ENCODE measurements at places on chromosomes 7 and 10.

GRCh38 chr10:1020460-1020859, 5.2 kb downstream of the IDI2 start:
- no peak for DNase-seq

DNA sequence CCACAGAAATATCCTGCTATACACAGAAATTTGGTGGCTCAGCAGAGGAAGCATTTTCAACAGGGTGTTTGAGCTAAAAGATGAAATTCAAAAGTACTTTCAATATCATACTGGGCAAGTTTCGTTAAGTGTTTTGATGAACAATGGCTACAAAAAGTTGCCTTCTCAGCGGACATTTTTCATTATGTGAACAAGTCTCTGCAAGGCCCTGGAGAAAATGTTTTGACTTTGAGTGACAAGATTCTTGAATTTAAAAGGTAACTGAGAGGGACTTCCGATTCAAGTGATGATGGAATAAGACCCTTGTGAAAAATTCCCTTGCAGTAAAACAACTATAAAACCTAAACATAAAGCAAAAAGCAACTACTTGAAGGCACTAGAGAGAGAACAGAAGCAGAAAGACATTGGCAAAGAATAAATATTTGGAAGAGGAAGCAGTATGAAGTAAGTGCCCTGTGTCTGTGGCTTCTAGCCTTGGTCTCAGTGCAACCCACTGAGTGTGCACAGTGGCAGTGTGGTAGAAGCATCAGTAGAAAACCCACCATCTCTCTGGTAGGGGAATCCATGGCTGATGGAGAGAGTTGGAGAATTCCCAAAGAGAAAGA, 62.5 kb upstream of the NAMPT start:
- DNase-seq, result no peak

- DNase-seq, result no peak
Measured at GRCh38 chr10:103175580-103176285, 17.3 kb downstream of the NT5C2 start.

GRCh38 chr7:151379193-151379520, 30.7 kb downstream of the WDR86 start:
- DNase-seq, result no peak

DNA sequence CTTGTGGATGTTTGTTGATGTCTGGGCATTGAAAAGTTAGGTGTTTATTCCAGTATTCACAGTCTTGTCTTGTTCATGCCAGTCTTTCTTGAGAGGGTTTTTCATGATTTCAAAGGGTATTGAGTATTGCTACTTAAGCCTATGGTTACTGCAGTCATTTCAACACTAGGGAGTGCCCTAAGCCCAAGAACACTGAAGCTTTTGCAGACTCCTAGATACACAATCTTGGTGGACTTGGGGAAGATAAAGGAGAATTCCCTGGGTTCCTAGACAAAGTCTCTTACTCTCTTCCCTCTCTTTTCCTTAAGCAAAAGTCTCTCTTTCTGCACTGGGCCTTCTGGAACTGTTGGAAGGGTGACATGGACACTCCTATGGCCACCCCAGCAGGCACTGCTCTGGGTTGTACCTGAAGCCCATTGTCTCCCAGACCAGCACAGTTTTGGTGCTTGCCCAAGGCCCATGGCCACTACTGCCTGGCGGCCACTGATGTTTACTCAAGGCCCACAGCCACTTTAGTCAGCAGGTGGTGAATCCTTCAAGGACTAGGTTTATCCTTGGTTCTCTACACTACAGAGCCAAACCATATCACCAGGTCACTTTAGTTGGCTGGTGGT, 24.9 kb downstream of the SAMD9 start:
- no peak for DNase-seq

GRCh38 chr10:114631090-114631665, 26.9 kb downstream of the ABLIM1 start:
- peak; percentile 22 for DNase-seq

DNA sequence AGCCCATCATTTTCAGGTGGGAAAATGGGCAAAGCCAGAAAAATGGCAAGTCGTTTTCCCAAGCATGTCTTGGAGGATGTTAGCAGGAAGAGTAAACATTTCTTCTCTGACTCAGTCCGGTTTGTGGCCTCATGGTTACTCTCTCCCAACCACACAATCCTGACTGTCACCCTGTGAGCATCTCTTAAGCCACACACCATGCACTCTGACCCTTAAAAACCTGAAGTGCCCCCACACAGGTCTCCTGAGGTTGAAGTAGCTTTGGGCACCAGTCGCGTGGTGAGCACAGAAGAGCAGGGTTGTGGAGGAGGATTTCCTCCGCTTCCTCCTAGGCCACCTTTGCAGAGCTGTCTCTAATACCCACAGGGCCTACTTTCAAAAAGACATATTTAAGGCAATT, 387.3 kb upstream of the NPVF start:
- DNase-seq, result no peak

GRCh38 chr10:132306864-132307751, 642 bp downstream of the STK32C start:
- DNase-seq, result peak; percentile 83

DNA sequence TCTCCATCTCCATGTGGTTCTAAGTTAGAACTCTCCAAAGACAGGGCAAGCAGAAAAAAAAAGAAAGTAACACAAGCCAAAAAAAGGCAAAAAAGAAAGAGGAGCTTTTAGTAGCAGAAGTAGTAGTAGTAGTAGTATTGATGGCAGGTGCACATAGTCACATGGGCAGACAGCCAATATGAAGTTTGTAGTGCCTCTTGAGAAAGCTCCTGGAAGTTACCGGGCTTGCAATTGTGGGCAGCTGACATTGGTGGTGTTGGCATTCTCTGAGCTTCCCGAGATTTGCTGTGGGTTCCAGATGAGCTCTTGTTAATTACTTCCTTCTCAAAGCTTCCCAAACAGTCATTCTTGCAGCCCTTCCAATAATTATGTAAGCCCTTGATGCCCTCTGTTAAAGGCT, 1128.5 kb downstream of the TYW1 start:
- DNase-seq, result no peak

- DNase-seq, result peak; percentile 45
Measured at GRCh38 chr10:111360260-111360925, 283.6 kb downstream of the ADRA2A start.

DNA sequence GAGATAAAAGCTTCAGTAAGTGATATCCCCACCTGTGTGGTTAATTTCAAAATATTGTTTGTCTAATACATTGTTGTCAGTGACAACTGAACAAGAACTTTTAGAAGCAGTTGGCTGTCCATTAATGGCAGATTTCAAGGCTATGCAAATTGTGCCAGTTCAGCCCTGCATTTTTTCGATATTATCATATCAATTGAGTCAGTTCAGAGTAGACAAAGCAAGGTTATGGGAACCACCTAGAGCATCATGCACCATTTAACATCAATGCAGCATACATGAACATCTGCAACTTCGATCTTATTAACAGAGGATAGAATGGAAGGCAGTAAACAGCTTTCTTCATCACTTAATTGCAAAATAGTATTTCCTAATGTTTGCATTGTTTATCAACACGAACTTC, 180.7 kb upstream of the KAT6B start:
- no peak for DNase-seq

GRCh38 chr10:97123765-97124164, 62.0 kb downstream of the SLIT1 start:
- no peak for DNase-seq

GRCh38 chr7:79298145-79298760, 155.2 kb downstream of the MAGI2 start:
- DNase-seq, result peak; percentile 55

DNA sequence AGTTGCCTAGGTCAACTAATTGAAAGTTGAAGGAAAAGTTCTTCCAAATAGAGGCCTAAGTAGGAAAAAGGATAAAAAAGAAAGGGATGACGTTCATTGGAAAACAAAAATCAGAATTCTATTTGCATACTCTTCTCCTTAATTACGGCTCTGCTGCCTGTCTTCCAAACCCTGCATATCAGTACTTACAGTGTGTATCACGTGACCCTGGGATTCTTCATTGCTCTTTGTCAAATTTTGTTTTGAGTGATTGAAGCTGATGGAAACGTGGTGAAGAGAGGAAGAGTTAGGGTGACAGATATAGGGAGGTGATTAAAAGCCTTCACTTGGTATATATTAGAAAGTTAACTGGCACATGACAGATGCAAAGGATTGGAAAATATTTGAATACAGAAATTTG, 97.9 kb downstream of the ZNF92 start:
- DNase-seq, result no peak

DNA sequence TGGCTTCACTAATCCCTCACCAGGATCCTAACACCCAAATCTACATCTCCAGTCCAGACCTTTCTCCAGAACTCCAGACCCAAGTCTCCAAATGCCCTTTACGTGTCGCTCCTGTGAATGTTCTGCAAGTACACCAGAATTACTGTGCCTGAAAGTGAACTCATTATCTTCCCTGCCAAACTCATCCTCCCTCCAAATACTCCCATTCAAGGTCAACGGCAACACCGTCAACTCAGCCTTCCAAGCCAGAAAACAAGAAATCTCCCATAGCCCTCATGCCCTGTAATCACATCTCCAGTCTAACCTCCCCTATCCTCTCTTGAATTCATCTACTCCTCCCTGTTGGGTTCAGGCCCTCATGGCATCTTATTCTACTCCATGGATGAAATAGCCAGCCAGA, 12.3 kb downstream of the CREB3L2 start:
- DNase-seq, result no peak

GRCh38 chr10:43160046-43160920, 22.0 kb downstream of the CSGALNACT2 start:
- DNase-seq, result no peak

DNA sequence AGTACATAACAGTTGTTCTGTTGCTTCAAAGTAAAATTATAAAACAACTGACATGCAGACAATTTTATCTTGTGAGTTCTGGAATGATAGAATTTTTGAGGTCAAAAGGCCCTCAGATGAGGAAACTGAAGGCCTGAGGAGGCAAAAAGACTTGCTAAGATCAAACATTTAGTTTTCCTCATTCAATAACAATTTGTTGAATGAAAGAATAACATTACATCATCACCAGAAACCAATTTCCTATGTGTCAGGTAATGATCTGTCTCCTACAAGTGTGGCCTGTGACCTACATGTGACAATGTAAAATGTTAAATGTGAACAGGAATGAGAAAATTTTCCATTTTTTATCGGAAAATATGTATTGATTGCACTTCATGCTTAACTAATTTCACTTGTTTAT, 16.6 kb upstream of the ASB4 start:
- no peak for DNase-seq

DNA sequence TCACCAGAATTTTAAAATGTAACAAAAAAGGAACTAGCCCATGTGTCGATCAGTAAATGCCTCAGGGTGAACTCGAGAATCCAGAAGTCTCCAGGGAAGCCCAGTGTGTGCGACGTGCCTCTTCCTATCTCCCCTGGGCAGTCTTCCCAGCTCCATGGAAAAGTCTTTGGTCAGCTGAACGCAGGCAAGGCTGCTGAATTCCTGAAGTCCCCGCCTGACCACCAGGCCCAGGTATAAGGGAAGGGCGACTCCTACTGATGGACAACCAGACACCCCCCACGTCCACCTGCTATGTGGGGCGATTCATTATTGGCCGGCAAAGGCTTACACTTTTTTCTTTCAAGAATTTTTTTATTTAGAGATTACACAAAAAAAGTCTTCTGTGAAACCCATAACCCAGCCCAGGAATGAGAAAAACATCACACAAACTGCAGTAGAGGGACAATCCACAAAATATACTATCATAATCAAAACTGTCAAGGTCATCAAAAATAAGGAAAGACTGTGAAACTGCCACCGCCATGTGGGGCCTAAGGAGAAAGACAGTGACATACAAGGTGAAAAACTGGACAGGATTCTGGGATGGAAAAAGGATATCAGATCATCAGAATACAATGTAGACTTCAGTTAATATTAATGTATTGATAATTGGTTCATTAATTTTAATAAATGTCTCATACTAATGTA, 93.5 kb downstream of the CTBP2 start:
- DNase-seq, result no peak

GRCh38 chr7:90412458-90413184, 9.4 kb downstream of the CLDN12 start:
- DNase-seq, result peak; percentile 30

- no peak for DNase-seq
Measured at GRCh38 chr7:66092654-66093053, 17.0 kb downstream of the ASL start.

DNA sequence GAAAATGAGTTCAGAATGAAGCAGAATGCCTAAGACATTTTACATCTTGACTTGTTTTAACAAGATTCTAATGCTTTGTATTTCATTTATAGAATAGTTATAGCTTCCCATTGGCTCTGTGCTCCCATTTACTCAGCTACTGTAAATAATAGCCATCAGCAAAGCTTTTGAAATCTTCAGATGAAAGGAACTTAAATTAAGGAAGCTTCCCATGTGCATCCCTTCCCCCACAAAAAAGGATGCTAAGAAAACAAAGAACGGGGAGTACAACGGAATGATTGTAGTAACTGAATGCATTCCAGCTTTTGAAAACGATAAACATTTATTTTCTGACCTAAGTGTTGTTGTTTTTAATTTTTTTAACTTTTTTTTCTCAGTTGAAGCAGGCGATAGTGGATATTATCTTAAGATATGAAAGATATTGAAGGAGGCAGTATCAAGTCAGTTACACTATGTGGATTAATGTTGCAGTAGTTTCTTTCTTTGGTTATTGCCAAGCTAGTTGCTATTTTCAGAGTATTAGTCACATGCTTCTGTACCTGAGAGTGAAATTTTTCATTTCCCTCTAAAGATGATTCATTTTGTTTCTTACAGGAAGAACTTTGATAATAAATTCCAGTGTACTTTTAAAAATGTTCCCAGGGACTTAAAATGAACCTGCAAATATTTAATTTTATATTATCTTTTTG, 129.2 kb downstream of the KCND2 start:
- no peak for DNase-seq

DNA sequence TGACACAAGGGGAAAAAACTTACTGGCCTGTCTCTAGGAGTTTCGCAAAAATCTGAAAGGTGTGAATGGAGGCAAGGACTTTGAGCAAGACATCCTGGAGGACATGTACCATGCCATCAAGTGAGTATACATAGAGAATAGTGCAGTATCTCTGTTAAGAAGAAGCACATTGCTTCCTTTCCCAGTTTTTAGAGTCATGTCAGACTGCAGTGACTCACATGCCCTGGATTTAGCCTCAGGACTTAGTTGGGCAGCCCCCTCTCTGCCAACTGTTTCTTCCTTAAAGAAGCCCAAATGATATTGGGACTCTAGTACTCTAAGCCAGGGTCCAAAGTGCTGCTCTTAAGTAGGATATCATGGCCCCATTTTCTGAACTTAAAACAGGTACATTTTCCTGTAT, 28.1 kb upstream of the NFKB2 start:
- no peak for DNase-seq

- no peak for DNase-seq
Measured at GRCh38 chr7:124376111-124376510, 343.2 kb upstream of the TMEM229A start.

GRCh38 chr7:30901856-30902255, 9.8 kb upstream of the AQP1 start:
- DNase-seq, result no peak

DNA sequence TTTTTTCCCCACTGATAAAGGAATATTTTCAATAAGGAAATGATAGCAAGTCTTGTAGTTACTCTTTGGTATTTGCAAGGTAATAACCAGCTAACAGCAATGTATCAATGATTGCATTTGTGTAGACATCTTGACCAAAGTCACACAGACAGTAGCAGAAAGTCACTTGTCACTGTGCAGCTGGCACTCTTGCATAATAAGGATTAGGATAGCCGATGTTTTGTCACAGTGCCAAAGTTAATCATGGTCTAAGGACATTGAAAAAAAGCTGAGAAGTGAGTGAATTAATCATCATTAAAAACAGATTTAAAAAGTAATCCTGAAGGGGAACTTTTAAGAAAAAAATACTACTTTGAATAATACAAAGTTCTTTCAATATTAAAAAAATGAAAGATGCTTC, 834.3 kb upstream of the C7orf33 start:
- no peak for DNase-seq

All from SK-N-SH (cell line).